Retina (tissue), 1 donor: ENCODE measurements at places on chromosomes 2 and 18.

GRCh38 chr2:32788114-32788513 lies 158.6 kb upstream of the LTBP1 start:
- no peak for DNase-seq

GRCh38 chr2:72128843-72129227 lies 18.8 kb downstream of the CYP26B1 start:
- no peak for DNase-seq

DNA sequence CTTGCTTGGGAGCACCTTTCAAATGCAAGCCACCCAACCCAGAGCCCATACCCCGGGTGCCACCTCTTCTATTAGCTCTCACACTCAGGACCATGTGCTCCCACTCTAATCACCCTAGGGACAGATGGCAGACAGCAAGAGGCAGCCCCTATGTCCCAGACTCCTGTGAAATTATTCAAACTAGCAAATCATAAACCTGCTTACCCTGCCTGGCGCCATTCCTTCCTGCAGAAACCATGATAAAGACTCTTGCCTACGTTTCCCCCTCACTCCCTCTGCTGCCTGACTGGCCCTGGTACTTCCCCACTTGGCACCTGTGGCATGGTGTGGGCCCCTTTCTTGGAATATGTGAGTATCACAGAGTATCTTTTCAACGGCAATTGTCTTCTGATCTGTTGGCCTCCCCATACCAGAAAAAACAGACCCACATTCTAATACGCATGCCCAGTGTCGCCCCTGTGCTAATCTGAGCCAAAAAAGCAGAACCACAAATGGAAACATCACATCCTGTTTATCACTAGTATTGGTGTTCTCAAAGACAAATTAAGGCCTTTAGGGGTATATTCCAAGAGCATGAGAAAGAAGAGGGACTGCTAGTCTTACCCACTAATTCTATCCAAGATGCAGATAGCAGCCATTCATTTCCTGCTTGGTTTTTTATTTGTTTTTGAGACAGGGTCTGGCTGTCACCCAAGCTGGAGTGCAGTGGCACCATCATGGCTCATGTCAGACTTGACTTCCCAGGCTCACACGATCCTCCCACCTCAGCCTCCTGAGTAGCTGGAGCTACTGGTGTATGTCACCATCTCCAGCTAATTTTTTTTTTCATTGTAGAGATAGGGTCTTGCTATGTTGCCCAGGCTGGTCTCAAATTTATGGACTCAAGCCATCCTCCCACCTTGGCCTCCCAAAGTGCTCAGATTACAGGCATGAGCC lies 44.1 kb upstream of the TTC39C start:
- DNase-seq = no peak

- no peak for DNase-seq
Measured at GRCh38 chr2:164710837-164711765, 89.8 kb upstream of the GRB14 start.

- DNase-seq = no peak
Measured at GRCh38 chr2:239472235-239472775, 71.5 kb upstream of the HDAC4 start.

DNA sequence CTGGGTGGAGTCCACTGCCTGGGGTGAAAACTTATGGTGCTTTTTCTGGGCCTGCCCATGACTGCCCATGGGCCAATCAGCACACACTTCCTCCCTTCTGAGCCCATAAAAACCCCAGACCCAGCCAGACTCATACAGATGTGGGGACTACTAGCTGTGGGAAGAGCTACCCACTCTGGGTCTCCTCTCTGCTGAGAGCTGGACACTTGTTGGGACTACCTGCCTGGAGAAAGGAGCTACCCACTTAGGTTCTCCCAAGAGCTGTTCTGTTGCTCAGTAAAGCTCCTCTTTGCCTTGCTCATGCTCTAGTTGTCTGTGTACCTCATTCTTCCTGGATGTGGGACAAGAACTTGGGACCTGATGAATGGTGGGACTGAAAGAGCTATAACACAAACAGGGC lies 119.6 kb upstream of the SLC38A11 start:
- DNase-seq = no peak

- no peak for DNase-seq
Measured at GRCh38 chr2:20579866-20580265, 71.0 kb downstream of the HS1BP3 start.

DNA sequence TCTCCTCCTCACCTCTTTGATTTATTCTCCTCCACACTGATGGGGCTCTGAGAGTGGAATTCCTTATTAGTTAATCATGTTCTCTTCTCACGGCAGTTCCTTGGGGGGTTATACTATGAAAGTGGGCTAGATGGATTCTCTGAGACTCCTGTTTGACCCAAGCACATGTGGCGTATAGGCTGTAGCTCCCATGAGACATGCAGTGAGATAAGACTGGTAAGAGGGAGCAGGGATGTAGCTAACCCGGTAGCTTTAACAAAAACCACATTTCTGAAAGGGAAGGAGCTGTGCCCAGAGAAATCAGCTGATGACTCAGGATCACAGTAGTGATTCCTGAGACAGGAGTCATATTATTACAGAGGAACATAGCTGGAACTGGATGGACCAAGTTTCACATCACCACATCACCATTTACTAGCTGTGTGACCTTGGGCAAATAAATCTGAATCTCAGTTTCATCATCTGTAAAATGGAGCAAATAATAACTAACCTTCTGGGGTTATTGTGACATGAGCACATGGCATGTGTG lies 82.9 kb downstream of the CRIM1 start:
- DNase-seq = no peak
